ENCODE measurements at places on chromosomes 1 and 21.

- DNase-seq: no peak
These were observed 105.3 kb upstream of the SERBP1 start for GRCh38 chr1:67535474-67535873.

GRCh38 chr1:219906924-219907771 is 21.2 kb downstream of the SLC30A10 start:
- no peak for DNase-seq

GRCh38 chr1:243725846-243726245 is 124.2 kb downstream of the AKT3 start:
- DNase-seq: no peak

- DNase-seq: no peak
These were observed 2.7 kb downstream of the DENND2D start for GRCh38 chr1:111197598-111198284.

- no peak for DNase-seq
These were observed 53.6 kb upstream of the SSBP3 start for GRCh38 chr1:54459726-54460191.

DNA sequence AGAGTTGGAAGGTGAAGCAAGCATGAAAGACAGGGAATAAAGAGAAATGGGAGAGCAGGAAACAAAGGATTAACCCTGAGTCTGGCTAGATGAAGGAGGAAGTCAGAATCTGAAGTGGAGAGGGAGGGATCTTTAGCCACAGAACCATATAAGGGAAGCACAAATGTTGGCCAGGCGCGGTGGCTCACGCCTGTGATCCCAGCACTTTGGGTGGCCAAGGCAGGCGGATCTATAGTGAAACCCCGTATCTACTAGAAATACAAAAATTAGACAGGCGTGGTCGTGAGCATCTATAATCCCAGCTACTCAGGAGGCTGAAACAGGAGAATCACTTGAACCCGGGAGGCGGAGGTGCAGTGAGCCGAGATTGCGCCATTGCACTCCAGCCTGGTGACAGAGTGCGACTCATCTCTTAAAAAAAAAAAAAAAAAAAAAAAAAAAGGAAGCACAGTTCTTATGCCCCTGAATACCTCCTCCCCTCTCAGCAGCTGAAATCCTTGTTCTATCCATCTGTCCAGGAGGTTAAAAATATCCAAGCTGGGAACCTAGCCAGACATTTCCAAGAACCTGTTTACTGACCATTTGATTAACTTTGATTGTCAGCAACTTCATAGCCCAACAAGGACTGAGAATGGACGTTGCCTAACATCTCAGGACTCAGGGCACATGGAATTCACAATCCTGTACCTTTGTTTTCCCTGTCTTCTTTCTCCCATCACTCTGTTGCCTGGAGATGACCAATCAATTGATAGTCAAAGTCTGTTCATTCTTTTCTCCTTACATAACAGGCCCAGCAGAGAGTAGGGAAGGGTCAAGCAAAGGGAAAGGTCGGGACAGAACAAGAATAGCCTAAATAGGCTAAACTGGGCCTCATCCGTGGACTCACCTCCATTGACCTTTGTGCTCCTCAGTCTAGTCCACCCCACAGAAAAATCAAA is 10.6 kb downstream of the TXNIP start:
- no peak for DNase-seq

GRCh38 chr1:207502726-207503125 is 6.8 kb downstream of the CR1 start:
- DNase-seq: no peak

DNA sequence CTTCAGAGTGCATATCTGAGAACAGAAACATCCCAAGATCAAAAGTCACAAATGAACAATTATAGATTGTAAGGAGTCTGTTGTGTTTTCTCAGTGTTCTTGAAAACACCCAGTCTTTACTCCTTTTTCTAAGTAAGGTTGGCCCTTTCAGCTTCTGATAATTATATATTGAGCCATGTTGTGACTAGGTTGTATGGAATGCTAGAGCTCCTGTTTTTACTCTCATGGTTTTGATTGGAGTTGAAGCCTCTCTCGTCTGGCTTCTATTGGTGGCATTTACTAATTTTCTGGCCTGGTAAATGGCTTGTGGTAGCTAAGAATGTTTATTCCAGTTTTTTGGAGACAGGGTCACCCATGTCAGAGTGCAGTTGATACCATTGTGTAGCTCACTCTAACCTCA is 84.7 kb downstream of the NDUFS5 start:
- no peak for DNase-seq

DNA sequence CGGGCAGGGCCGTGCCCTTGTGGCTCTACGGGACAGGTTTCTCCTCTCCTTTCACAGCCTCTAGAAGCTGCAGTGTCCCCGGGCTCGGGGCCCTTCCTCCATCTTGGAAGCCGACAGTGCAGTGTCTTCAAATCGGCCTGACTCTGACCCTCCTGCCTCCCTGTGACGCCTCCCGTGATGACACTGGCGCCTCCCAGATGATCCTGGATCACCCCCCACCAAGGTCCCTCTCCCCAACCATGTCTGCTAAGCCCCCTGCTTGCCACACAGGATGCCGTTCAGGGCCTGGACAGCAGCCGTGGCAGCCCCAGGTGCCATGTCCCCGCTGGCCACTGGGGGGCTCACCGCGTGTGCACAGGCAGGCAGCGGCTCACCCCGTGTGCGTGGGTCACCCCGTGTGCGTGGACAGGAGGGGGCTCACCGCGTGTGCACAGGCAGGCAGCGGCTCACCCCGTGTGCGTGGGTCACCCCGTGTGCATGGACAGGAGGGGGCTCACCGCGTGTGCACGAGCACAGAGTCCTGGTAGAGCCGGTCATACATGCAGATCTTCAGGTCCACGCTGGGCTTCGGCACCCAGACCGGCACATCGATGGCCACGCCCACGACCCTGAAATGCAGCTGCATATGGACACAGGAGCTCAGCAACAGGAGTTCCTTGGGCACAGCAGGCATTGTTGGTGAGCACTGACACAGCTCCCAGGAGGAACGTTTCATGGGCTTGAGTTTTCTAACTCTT is 24.9 kb upstream of the TMEM52 start:
- DNase-seq: no peak

- DNase-seq: no peak
These were observed 40.9 kb upstream of the SLC6A9 start for GRCh38 chr1:44072204-44072603.

- DNase-seq: no peak
These were observed 510 bp downstream of the DENND4B start for GRCh38 chr1:153945795-153946621.

DNA sequence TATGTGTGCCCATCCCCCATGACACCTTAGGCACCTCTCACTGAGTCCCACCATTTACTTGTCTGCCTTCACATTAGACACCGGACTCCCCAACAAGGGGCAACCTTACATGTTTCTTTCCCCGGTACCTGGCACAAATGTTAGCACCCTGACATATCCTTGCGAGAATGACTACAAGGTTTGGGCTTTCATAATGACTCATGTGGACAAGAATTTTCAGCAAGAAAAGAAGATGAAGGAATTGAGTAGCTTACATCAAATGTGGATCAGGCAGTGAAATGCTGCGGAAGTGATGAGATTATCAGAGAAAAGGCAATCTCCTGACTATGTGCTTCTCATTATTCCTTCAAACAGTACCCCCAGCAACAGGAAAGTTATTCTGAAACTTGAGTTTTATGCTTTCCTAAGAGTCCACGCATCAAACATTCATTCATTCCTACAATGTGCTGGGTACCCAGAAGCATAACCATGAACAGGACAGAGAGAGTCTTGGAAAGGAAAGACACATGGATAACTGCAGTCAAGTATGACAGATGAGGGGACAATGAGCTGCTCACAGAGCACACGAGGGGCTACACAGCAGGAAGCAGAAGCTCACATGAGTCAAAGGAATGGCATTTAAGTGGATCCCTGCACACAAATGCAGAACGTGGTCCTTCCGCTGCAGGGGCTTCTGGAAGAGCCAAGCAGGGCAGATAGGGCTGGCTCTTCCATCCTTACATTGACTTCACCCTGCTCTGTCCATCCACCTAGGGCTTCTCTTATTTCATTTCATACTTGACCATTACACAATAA is 112.1 kb downstream of the PCNX2 start:
- DNase-seq: no peak

DNA sequence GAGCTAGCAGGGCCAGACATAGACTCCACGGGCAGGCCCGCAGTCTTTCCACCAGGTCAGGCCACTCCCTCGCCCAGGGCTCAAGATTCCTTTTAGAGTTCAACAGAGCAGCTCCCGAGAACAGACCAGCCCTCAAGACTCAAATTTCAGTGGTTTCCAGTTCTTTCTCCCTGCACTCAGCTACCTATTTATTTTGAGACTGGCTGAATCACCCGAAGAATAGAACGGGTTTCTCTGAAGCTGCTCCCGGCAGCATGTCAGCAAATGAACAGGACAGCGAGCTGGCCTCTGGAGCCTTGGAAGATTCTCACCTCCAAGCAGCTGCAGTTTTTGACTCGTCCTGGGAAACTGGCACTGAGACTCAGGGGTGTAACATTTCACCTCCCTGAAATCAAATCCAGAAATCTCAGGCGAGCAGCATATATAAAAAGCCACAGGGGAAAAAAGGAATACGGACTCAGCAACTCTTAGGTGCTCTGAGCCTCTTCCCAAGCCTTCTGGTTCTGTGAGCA is 177.9 kb downstream of the CLIC6 start:
- DNase-seq: no peak

GRCh38 chr1:151372058-151372934 is at the start of gene SELENBP1:
TSS of gene SELENBP1 (minus strand) at chr1:151372705. CDS start at chr1:151372641, 64 bp downstream.
- no peak for DNase-seq

GRCh38 chr21:36429947-36430546 is 44.9 kb downstream of the CHAF1B start:
- DNase-seq: no peak

DNA sequence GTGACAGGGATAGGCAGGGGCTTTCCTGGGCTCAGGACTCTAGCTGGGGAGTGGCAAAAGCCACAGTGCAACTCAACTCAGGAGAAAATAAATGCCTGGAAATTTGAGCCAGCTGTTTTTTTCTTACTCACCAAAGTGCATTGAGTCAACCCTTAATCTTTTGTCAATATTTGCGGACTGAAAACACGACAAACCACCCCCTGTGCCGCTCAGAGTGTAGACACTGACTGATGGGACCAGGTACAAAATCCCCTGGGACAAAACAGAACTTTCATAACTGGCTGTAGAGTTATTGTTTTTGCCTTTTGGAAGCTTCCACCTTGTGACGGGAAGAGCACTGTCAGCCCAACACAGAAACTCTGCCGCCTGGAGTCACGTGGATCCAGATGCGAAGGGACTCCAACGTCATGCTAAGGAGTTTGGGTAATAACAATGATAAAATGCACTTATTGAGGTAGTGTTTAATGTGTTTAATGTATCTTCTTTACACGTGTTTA is 164.6 kb downstream of the PLPP3 start:
- DNase-seq: no peak

GRCh38 chr1:221012120-221012519 is 132.9 kb downstream of the HLX start:
- no peak for DNase-seq

GRCh38 chr1:204074274-204075138 is 1.6 kb downstream of the SOX13 start:
- DNase-seq: no peak

DNA sequence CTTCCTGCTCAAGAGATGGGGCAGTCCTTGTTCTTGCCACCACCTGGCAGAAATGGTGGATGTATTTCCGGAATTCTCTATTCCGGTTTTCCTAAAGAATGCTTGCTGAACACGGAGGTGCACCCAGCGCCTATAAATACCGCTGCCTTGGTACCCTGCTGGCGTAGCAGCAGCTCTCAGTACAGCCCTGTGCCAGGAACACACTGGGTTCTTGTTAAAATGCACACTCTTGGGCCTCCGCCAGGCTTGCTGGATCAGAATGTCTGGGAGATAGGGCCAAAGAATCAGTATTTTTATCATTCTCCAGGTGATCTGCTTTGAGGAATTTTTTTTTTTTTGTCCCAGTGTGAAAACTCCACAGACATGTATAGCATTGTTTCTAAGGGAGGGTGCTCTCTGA is 54.2 kb downstream of the IGSF5 start:
- no peak for DNase-seq

DNA sequence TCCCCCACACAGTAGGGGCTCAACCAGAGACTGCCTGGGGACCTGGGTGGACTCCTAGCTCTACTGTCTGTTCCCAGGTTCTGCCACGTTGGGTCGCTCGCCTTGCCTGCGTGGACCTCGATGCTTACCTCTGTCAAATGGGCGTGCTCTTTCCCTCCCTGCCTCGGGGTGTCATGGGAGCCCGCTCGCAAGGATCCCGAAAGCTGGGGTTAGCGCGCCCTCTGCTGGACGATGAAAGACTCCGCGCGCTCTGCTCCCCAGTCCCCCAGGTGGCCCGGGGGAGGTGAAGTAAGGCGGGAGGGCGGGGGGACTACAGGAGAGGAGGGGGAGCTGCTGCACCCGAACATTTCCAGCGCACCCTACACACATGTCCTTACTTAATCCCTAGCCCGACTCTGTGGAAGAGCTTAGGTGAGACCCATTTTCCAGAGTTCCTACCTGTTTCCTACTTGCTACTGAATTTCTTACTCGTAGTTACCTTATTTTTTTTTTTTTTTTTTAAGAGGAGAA is 2.3 kb upstream of the BSND start:
- DNase-seq: no peak

- no peak for DNase-seq
These were observed 1.0 kb downstream of the ALDH4A1 start for GRCh38 chr1:18901147-18901951.

- no peak for DNase-seq
These were observed 56.8 kb upstream of the LYST start for GRCh38 chr1:235923466-235924021.

- DNase-seq: no peak
These were observed 57.6 kb downstream of the NFIA start for GRCh38 chr1:61139775-61140549.

DNA sequence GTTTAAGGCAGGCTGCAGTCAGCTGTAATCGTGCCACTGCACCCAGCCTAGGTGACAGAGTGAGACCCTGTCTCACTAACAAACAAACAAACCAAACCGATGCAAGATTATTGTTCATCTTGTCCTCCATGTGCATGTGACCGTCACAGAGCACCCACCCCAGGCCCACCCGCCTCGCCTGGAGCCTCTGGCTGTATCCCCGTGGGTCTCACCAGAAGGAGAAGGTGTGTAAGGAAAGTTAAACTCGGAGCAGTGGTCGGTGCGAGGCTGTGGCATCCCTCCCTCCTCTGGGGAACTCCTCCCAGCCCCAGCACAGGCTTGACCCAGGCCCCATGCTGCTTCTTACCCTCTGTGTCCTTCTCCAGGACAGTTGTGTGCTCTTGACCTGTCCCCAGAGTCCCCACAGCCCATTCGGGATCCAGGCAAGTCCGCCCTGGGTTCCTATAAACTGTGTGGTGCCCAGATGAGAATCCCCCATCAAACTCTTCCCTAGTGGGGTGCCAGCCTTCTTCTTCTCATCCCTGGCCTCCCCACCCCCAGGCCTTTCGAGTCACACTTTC is 318.4 kb downstream of the AJAP1 start:
- DNase-seq: no peak

DNA sequence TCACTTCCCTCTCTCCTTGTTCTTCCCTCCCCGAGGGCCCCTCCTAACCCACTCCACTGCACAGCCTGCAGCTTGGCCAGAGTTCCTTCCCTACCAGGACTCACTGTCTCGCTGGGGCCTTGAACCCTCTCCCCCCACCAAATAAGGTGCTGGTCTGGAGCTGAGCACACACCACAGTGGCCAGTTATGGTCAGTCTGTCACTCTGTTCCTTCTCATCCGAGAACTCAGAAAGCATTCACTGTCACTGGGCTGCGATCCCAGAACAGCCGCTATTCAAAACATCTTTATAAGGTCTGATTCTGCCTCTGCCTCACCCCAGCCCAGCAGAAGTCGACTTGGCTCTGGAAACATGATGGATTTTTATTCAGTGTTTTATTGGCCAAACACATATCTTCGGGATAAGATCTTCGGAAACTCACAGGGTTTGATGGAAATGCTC is 19.8 kb upstream of the LBR start:
- DNase-seq: no peak

Data from cortex of kidney (tissue), 1 donor.